ENCODE measurements at places on chromosomes 5 and 9.

DNA sequence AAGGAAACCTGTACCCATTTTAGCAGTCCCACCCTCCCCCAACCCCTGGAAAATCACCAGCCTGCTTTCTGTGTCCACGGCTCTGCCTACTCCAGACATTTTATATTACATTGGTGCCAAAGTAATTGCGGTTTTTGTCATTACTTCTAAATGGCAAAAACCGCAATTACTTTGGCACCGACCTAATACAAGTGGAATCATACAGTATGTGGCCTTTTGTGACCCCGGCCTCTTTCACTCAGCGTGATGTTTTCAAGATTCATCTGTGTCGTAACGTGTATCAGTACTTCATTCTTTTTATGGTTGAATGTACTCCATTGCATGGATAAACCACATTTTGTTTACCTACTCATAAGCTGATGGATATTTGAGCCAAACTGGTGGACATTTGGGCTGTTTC, 9.7 kb upstream of the ORM1 start:
- no peak for DNase-seq

- DNase-seq: peak; percentile 67
Observed at GRCh38 chr5:10635257-10635866, 71.5 kb downstream of the ANKRD33B start.

GRCh38 chr9:18256568-18256967, 217.4 kb upstream of the ADAMTSL1 start:
- no peak for DNase-seq

DNA sequence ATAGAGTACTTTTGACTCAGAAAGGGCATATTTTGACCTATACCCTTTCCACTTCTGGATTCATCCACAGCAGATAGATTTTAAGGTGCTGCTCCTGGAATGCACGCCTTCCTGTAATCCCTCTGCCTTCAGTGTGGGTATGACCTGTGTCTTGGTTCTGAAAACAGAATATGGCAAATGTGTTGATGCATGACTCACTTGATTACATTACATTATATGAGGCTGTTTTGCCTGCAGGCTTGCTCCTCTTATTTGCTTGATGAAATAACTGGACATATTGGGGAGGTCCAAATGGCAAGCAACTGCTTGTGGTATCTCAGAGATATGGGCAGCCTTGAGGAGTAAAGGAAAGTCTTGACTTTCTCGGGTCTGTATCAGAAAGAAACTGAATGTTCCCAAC, 468.6 kb downstream of the CDH18 start:
- peak; percentile 46 for DNase-seq

- DNase-seq: no peak
Observed at GRCh38 chr5:69115526-69115925, 21.7 kb downstream of the SLC30A5 start.

DNA sequence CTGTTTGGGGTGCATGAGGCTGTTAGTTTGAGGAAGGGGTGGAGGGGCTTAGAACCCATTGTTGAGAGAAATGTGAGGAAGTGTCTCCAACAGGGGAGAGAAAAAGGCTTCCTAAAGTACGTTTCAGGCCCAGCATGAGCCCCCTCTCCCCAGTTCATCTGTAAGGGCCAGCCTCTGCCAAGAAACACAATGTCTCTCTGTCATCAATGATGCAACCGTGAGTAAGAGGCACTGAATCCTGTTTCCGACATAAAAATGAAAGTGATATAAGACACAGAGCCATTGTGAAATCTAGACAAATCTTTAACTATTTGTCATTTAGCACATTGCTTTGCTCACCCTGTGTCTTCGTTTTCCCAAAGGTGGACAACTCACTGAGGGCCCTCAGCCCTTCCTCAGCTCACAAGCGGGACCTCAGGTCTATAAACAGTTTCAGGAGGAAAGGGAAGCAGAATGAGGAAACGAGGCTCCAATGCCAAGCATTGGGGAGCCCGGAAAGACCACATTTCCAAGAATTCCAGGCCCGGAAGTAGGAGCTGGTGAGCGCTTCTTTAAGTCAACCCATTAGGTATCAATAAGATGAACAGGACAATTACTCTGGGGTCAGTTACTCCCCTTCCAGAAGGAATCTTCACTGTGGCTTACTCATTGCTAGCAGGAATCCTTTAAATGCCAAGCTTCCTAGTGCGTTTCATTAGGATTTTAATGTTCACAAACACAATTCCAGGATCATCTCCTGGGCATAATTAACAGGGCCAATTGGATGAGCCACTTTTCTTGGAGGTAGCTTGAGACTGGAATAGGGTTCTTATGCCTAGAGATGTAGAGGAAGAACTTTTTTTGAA, 59.0 kb upstream of the KLF4 start:
- DNase-seq: peak; percentile 93

DNA sequence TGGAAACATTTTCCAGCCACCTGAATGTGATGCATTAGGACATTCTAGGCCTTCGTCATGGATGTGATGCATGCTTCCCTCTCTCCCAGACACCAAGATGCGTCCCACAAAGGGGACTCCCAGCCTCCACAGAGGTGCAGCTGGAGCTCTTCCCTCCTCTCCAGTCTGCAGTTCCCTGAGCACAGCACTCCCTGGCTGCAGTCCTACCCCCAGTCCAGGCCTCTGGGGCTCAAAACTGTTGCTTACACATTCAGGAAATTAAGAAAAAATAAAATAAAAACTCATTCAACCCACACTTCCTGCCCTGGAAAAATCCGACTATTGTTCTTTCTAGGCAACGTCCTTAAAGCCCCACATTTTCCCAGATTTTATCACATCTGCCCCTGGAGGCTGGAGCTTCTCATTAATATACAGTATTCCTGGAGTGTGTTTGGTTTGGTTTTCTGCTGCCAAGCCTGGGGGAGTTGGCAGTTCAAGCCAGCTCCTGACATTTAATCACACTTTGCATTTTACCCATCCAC, 78.4 kb upstream of the ICE1 start:
- DNase-seq: no peak

DNA sequence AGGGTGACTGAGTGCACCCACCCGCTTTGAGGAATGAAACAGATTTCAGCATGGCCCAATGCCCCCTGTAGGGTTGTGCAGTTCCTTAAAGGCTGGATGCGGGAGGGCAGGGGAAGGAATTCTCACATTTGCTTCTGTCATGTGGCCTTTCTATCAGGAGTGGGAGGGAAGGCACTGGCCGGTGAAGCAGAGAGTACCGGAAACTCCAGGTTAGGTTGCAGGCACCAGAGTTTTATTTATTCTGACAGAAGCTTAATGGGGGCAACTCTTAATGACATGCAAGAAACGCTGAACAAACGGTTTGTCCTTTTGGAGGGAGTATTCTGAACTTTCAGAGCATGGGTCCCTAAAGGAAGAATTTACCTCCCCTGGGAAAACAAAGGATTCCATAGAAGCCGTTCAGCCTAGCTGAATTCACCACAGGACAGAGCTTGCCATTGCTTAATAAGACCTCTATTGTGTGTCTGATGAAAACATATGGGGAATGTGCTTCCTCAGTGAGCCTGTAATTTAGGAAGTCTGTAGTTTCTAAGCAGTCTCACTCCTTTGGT, 44.1 kb upstream of the EQTN start:
- no peak for DNase-seq

GRCh38 chr5:131212471-131213021, 41.8 kb downstream of the LYRM7 start:
- DNase-seq: no peak

GRCh38 chr9:116152941-116153764, 438 bp upstream of the PAPPA start:
- peak; percentile 64 for DNase-seq

DNA sequence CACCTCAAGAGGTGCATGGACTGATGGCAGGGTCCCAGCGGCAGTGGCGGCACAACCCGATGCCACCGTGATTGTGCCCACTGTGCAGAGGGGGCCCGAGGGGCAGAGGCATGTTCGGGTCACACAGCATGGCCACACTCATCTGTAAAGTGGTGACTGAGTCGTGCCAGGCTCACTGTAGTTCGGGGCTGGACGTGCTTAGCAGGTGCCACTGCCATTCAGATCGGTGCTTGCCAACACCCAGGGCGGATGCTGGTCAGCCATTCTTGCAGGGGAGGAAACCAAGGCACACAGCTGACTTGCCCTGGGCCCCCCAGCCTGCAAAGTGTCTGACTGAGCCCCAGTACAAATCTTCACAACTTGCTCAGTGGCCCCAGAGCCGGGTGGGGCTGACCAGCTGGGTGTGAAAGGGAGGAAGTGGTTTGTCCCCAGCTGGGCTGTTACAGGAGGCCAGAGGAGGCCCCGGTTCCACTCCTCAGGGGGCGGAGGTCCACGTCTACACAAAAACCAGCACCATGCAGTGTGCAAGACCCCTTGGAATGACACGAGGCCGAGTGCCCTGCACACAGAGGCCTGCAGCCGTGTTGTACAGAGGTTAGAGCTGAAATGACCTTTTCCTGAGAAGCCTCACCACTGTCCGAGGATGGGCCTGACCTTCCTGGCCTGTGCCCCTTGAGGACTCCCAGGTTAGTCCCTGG, 17.9 kb downstream of the FGD3 start:
- DNase-seq: no peak
